Stomach (tissue), 19 donors: ENCODE measurements at places on chromosomes 4 and X. TPM values are rescaled to one million over a fixed set of nuclear protein-coding genes. Genes with fewer than 3 reads are reported as not detected.

The TMEM164 gene
- 29.7 TPM for total RNA-seq

The TLR1 gene
- not detected for total RNA-seq

The MAP7D2 gene
- 17.3 TPM for total RNA-seq

The RBM47 gene
- 196 TPM for total RNA-seq

The CXCR3 gene
- not detected for total RNA-seq

The ARHGAP4 gene
- total RNA-seq = 45.2 TPM

DNA sequence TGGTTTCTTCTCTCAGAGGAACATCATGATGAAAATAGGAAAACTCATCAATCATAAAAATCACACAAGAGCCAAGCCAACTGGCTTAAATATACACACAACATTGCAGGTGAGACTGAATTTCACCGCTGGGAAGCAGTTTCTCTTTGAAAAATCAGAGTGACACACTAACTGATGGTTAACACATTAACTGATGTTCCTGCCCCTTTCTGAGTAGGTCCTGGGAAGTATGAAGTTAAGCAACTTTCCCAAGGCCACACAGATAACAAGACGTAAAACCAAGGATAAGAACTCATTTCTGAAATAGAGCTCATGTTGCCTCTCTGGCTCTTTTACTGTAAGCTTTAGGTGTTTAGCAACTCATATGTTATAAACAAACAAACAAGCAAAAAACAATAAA lies 813.7 kb upstream of the HS3ST1 start:
- no peak for DNase-seq

- no peak for DNase-seq
These were observed 189.7 kb upstream of the ITM2A start for GRCh38 chrX:79556800-79557199.

- DNase-seq = peak; percentile 6
These were observed 99.1 kb downstream of the USP9X start for GRCh38 chrX:41184312-41184711.

DNA sequence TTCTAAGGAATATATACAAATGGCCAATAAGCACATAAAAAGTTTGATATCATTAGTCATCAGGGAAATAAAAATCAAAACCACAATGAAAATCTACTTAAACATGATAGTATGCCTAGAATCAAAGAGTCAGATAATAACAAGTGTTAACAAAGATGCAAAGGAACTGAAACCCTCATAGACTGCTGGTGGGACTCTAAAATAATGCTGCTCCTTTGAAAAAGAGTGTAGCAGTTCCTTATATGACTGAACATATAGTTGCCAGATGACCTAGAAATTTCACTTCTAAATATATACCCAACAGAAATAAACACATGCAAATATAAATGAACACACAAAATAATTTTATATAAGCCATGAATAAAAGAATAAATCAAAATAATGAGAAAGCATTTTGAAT lies 205.1 kb upstream of the CTSO start:
- no peak for DNase-seq

- no peak for DNase-seq
These were observed 1656.6 kb upstream of the IGFBP7 start for GRCh38 chr4:58766763-58767162.

DNA sequence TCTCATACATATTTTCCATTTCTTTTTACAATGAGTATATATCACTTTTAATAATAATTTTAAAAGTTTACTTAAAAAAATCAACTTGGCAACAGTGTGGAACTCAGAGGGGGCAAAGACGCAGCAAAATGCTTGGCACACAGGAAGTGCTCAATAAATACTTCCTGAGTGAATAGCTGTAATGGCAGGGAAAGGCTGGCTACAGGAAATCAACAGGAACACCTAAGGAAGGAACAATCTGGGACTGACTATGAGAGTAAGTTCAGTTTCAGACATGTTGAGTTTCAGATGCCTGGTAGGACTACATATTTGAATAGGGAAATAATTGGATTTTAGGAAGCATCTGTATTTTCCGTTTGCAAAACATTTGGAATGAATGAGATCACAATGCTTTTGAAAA lies 137.6 kb downstream of the SCLT1 start:
- no peak for DNase-seq

DNA sequence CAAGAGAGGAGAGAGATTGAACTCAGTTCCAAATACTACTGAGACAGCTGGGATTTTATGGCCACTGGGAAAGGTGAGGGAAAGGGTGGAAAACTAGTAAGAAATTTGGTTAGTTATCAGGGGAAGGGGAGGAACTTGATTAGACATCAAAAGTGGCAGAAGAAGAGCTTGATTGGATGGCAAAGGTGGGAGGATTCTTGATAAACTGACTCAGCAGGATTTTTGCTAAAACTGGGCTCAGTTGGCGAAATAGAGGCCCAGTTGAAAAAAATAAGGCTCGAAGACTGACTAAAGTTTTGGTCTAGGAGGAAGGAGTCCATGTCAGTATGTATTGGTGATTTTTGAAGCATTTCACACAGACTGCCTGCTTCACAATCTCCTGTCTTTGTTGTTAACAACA lies 10.0 kb downstream of the BEX3 start:
- no peak for DNase-seq

DNA sequence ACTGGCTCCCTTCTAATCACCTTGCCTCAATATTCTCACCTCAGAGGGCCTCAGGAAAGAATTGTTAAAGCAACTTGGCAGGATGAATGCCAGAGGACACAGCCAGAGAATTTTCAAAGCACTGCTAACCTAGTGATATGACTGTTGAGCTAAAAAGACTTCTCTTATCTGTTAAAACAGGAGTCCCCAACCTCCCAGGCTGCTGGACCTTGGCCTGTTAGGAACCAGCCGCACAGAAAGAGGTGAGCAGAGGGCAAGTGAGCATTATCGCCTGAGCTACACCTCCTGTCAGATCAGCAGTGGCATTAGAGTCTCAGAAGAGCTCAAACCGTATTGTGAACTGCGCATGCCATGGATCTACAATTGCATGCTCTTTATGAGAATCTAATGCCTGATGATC lies 1.7 kb upstream of the KCNE5 start:
- DNase-seq = no peak

- DNase-seq = no peak
These were observed 88.7 kb downstream of the SLC16A2 start for GRCh38 chrX:74509989-74510388.
